Stimulated activated naive CD4-positive, alpha-beta T cell treated with Interleukin-2 at 50 U/mL for 16 hours (primary cell): ENCODE measurements at places on chromosomes 2 and 18.

DNA sequence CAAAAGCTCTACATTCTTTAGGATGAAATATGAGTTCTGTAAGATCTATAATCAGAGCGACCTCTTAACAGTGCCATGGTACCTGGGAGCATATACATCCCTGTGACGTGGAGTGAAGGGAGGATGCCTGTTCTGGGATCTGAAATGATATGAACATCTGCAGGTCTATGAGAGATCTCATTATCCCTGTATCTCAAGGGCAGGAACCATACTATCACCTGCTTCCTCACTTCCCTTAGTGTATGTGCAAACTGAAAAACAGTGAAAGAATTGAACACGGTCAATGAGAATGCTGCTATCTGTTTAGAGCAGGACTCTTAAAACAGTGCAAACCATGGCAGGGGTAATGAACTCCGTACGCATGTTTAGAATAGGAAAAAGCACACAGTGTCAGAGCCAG lies 364.0 kb downstream of the LPIN1 start:
- no peak for DNase-seq

DNA sequence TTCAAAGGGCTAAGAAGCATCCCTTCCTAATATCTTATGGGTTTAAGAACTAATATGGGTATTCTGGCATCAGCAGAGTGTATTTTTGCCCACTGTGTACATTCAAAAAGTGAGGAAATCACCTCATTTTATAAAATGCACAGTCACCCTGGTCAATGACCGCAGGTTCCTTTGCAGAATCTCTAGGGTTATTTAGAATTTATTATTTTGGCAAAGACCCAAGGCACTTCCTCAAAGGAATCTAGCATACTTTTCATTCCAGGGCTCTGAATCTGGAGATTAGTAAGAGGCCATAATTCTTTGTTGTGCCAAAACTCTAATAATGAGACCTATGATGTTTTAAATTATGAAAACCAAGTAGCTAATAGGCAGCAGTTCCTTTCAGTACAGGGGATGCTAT lies 27.2 kb upstream of the CDH2 start:
- DNase-seq, result no peak

DNA sequence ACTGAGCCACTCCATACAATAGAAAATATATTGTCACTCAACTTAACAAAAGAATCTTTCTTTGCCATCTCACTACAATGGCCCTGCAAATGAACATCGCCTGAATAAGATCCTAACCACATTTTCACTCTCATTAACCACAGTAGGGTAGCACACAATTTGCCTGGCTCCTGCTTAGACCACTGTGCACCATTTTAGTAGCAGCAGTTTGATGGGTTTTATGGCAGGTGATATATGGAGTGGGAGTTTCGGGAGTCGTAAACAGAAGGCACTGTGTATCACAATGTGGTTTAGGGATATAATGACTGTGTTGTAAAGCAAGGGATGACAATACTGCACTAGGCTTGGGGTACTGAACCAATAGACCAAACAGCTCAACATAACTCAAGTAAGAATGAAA lies 617.4 kb downstream of the BCL11A start:
- no peak for DNase-seq

DNA sequence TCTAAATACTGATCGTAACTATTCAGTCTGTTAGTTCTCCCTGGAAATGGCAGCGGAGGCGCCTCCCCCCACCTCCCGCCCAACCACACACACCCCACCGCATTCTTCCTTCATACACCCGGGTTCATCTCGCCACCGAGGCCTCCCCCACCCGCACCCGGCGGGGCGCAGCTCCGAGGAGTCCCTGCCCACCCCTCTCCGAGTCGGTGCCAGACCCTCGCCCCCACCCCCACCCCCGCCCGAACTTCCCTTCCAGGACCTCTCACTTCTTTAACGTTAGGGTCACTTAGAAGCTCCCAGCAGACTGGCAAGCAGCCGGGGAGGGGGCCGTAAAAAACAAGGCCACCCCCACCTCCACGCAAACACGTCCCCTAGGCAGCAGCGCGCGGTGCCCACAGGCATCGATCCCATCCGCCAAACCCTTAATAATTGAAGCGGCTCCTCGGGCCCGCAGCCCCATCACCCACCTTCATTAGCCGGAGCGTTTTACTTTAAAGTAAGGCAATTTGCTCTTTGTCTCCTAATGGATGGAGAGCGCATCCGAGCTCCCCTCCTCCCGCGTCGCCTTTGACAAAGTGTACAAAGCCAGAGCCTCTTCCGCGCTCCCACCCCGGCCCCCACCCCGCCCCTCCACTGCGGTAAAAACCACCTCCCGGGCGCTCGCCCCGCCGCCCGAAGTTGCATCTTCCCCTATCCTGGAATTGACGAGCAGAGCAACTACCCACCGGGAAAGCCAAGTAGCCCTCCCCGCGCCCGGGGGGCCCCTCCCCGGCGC lies 624 bp downstream of the ZNF516 start:
- DNase-seq, result no peak

- DNase-seq, result no peak
These were observed 19.0 kb upstream of the IGFBP5 start for GRCh38 chr2:216714376-216714775.

DNA sequence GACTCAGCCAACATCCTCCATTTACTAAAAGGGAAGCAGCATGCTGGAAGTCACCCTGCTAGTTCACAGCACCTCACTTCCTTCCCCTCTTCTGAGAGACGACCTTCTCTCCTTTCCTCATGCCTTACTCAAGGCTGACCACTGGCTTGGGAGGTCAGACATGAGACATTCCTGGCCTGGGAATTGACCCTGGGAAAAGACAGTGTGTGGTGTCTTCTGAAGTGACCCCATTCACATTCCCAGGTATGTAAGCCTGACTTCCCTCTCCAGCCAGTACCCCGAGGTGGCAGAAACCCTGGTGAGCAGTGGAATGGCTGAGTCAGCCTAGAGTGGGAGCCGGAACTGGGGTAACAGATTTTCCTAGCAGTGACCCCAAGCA lies 92.4 kb downstream of the PLB1 start:
- no peak for DNase-seq

GRCh38 chr2:12506846-12507245 lies 209.9 kb upstream of the TRIB2 start:
- DNase-seq, result no peak

- no peak for DNase-seq
These were observed 102.1 kb downstream of the LRP2 start for GRCh38 chr2:169260246-169260645.

- DNase-seq, result no peak
These were observed 131.5 kb downstream of the PPP1R1C start for GRCh38 chr2:182117196-182117595.

- DNase-seq, result no peak
These were observed 91.4 kb upstream of the ASAP2 start for GRCh38 chr2:9115229-9115628.

DNA sequence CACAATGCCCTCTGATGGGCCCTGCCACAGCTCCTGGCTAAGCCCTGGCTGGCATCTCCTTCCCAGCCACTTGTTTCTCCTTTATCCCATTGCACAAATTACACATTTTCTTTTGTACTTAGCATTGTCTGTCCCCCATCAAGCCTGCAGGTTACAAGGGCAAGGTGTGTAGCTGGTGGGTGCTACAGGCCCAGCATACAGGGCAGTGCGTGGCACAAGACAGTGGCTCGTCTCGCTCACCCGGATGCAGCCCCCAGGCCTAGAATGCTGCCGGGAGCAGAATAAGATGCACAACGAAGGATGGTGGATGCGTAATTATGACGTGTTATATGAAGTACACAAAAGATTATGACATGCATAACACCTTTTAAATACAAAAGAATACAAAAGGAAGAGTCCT lies 87.6 kb downstream of the EIPR1 start:
- DNase-seq, result no peak

GRCh38 chr2:110105608-110106467 lies 9.8 kb downstream of the MALL start:
- no peak for DNase-seq
